ENCODE measurements at places on chromosomes 6 and 20.

DNA sequence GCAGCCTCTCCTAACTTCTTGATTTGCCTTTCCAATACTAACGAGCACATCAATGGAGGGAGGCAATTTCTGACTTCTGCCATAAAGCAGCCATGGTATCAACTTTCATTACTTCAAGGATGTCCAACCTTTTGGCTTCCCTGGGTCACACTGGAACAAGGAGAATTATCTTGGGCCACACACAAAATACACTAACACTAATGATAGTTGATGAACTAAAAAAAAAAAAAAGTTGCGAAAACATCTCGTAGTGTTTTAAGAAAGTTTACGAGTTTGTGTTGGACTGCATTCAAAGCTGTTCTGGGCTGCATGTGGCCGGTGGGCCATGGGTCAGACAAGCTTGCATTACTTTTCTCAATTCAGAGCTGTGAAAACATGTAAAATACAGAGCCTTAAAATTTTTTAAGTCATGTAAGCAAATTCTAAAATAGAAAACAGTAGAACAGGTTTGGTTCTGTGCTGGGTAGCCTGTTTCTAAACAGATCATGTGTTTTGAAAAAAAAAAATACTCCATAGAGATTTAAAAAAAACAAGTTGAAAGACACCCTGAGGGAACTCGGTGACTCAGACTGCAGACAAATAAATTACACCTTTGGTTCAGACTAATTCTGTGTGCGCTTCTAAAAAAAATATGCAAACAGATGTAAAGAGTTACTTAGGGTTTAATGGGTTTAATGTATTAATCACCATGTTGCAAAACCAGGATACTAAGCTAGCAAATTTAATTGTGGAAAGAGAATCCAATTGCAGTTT, 43.6 kb upstream of the SLC22A23 start:
- no peaks in the 10 kb centered on the region for H3K27me3 ChIP-seq
- no peaks in the 10 kb centered on the region for H3K4me1 ChIP-seq
- no peak overlapping the region for H3K4me3 ChIP-seq
- no peaks in the 10 kb centered on the region for H3K36me3 ChIP-seq
- no peak overlapping the region for H3K27ac ChIP-seq

- no peaks in the 10 kb centered on the region for H3K4me1 ChIP-seq
- H3K36me3 ChIP-seq = peaks cover 39% of the 10 kb centered on the region
- no peak for DNase-seq
- H3K4me3 ChIP-seq = no peak overlapping the region
- no peaks in the 10 kb centered on the region for H3K27me3 ChIP-seq
- H3K27ac ChIP-seq = no peak overlapping the region
These were observed 27.0 kb downstream of the EDEM2 start for GRCh38 chr20:35120012-35120701.

DNA sequence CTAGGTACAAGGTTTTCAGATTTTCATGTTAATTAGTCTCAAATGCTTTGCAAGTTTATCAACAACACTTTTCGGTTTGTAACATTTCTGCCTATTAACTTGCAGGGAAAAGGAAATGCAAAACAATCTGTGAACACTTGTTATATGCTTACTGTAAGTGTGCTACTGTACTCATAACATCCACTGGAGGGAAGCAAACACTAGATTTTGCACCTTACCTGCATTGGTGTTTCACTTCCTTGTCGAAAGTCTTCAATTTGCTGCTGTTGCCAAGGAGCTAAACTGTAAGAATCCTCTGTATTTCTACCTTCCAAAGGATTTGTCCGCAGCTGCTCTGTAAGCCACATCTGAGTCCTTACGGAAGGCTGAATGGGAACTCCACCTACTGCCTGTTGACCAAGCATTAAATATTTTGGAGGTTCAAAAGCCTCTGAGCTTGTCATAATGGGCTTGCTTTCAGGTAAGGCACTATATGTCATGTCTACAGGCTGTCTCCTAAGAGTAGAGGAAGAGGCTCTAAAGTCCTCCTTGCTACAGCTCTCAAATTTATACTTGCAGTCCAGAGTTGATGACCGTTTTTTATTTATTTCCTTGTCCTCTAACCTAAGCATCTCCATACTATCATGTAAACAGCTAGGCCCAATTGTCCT, 17.3 kb downstream of the PLN start:
- H3K27me3 ChIP-seq = peaks cover 1% of the 10 kb centered on the region
- peaks cover 6% of the 10 kb centered on the region for H3K4me1 ChIP-seq
- no peak overlapping the region for H3K4me3 ChIP-seq
- no peak overlapping the region for H3K27ac ChIP-seq

GRCh38 chr20:15986690-15987089, 586.6 kb downstream of the KIF16B start:
- 0 out of 2 replicates have a peak, but pooled peaks cover 2% of the 10 kb centered on the region for H3K4me1 ChIP-seq
- H3K27ac ChIP-seq = no peak overlapping the region
- no peaks in the 10 kb centered on the region for H3K36me3 ChIP-seq
- no peak overlapping the region for H3K4me3 ChIP-seq
- no peak for DNase-seq
- H3K27me3 ChIP-seq = no peaks in the 10 kb centered on the region

GRCh38 chr6:40762981-40763380, 175.8 kb upstream of the LRFN2 start:
- H3K27ac ChIP-seq = no peak overlapping the region
- no peaks in the 10 kb centered on the region for H3K4me1 ChIP-seq
- H3K27me3 ChIP-seq = no peaks in the 10 kb centered on the region
- no peak overlapping the region for H3K4me3 ChIP-seq
- H3K36me3 ChIP-seq = no peaks in the 10 kb centered on the region

- H3K27me3 ChIP-seq = no peaks in the 10 kb centered on the region
- no peak overlapping the region for H3K27ac ChIP-seq
- 0 out of 2 replicates have a peak, but pooled peaks cover 6% of the 10 kb centered on the region for H3K4me1 ChIP-seq
- H3K36me3 ChIP-seq = peaks cover 19% of the 10 kb centered on the region
These were observed 37.3 kb downstream of the TBPL1 start for GRCh38 chr6:133990321-133990720.

DNA sequence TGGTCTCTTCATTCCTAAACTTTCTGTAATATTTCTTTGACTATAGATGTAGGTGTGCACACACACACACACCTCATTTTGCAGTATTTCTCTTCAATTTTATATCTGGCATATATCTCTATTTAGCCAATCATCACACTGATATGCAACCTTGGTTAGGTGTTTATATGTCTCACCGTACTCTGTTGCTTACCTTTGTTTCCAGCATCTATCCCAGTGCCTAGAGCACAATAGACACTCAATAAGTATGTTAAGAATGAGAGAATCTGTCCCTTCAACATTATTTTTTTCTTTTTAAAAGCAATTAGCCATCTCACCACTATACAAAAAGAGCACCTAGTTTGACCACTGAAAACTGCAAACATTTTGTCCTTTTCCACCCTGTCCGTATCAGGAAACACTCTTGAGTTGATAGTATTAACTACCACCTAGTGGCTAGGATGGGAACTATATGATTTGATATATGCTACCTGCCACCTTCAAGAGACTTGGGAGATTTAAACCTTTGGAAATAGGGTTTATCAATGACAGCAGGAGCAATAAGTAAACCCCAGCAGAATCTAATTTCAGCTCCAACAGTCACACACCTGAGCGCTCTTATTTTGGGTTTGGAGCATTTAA, 48.7 kb upstream of the RSPO3 start:
- DNase-seq = no peak
- H3K4me1 ChIP-seq = no peaks in the 10 kb centered on the region
- H3K27ac ChIP-seq = no peak overlapping the region
- no peaks in the 10 kb centered on the region for H3K36me3 ChIP-seq
- no peak overlapping the region for H3K4me3 ChIP-seq

DNA sequence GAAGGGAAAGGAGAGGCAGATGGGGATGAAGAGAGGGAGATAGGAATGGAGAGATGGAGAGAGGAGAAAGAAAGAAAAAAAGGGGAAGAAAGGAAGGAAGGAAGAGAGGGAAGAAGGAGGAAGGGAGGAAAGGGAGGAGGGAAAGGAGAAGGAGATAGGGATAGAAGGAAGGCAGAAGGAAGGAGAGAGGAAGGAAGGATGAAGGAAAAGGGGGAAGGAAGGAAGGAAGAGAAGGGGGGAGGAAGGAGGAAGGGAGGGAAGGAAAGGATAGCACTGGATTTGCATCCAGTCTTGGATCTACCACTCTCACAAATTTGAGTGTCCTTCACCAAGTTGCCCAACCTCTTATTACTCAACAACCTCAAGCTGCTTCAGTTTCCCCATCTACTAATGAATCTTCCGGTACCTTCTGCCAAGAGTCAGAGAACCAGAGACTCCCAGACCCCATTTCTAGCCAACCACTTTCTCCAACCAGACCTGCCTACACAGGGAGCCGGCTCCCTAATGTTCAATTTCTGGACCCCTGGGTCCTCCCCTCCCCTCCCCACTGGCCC, 79.7 kb upstream of the FOXP4 start:
- H3K4me3 ChIP-seq = no peak overlapping the region
- peaks cover 54% of the 10 kb centered on the region for H3K27me3 ChIP-seq
- H3K27ac ChIP-seq = no peak overlapping the region

DNA sequence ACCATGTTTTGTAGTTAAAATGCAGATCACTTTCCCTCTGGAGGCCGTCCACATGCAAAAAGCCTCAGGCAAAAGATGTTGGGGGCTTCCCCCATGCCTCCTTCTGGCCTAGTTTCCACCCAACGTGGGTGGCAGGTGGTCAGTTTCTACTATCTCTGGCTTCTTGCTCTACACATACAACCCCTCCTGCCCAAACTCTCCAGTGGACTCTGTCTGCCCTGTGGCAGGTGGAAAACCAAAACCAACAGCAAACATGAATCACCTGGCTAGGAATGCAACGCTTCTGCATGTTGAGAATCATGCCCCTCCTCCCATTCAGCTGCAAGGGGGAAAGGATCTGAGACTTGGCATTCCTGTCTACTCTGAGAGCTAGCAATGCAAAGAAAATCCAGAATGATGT, 94.8 kb downstream of the MBOAT1 start:
- H3K36me3 ChIP-seq = no peaks in the 10 kb centered on the region
- H3K27me3 ChIP-seq = no peaks in the 10 kb centered on the region
- H3K4me1 ChIP-seq = no peaks in the 10 kb centered on the region
- no peak overlapping the region for H3K27ac ChIP-seq
- H3K4me3 ChIP-seq = no peak overlapping the region

DNA sequence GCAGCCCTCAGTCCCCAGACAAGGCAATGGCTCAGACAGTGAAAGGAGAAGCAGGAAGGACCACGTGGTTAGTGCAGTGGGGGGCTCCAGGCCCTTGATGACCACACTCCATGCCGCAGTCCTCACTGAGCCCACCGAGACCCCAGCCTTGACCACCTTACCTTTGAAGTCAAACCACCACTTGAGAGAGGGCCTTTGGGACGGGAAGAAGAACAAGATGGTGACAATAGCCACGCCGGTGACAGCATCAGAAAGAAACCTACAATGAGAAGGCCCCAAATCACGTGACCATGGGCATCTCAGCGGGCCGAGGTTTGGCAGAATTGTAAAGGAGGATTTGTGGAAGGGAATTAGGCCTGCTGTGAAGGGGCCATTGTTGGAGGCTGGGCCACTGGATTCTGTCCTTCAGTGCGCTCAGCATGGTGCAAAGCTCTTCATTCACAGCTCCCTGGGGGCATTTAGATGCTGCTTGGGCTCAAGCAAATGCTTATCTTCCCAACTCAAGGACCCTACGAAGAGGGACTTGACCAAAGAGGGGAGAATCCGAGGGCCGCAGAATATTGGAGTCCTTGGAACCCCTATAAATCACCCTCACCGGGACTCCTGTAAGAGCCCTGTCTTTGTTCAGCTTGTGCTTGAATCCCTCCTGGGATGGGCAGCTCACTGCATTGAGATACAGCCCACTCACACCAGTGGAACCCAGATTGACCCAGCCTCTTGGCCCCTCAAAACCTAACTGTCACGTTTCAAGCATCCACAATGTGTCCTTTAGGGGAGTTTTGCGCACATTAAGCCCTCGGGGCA, 33.2 kb upstream of the OCSTAMP start:
- peaks cover 5% of the 10 kb centered on the region for H3K4me1 ChIP-seq
- H3K4me3 ChIP-seq = no peak overlapping the region
- H3K36me3 ChIP-seq = no peaks in the 10 kb centered on the region
- peak; percentile 80 for DNase-seq
- H3K27me3 ChIP-seq = no peaks in the 10 kb centered on the region

- H3K27me3 ChIP-seq = no peaks in the 10 kb centered on the region
- no peak for DNase-seq
- H3K27ac ChIP-seq = no peak overlapping the region
These were observed 102.2 kb downstream of the PREX1 start for GRCh38 chr20:48725555-48725991.

DNA sequence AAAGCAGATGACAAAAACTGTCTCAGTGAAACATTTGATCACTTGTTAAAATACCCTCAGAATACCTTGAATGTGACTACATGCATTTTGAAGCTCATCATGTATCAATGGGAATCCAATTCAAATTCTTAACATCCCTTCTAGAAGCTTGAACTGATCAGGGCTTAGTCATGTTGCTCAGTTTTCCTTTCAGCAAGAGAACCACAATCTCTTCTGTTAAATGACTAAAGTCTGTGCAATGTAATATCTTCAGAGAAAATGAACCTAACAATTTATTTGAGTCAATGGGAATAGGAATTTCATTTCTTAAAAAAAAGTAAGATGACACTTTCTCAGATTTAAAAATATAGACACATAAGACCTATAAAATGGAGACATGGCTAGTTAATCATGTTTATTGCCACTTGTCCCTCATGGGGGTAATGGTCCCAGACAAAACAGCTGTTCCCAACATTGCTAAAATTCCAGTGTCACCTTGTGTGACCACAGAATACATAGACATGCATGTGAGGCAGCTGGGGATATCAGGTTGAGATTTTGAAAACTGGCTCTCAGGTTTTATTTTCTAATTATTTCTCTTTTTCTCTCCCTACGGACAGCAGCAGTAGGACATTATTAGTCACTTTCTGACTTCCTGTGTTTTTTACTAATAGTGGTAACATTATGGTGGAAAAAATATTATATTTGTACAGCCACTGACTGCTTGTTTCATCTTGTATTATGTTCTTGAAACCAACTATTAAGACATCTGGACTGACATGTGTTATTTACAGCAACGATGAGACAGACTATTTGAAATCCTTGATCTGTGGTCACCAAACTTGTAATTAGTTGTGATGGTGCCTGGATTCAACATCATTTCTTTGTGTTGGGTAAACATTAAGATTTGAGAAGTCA, 192.5 kb downstream of the COL9A1 start:
- no peak overlapping the region for H3K27ac ChIP-seq
- no peaks in the 10 kb centered on the region for H3K4me1 ChIP-seq
- no peak for DNase-seq
- H3K27me3 ChIP-seq = no peaks in the 10 kb centered on the region
- no peak overlapping the region for H3K4me3 ChIP-seq

GRCh38 chr20:17783671-17784070, 83.9 kb downstream of the BANF2 start:
- no peak overlapping the region for H3K27ac ChIP-seq
- no peak overlapping the region for H3K4me3 ChIP-seq
- no peaks in the 10 kb centered on the region for H3K36me3 ChIP-seq
- DNase-seq = no peak
- H3K27me3 ChIP-seq = no peaks in the 10 kb centered on the region
- peaks cover 4% of the 10 kb centered on the region for H3K4me1 ChIP-seq

GRCh38 chr20:60802676-60803075, 449.4 kb upstream of the CDH4 start:
- H3K27me3 ChIP-seq = no peaks in the 10 kb centered on the region
- no peak for DNase-seq
- no peaks in the 10 kb centered on the region for H3K36me3 ChIP-seq
- H3K27ac ChIP-seq = no peak overlapping the region
- peaks cover 6% of the 10 kb centered on the region for H3K4me1 ChIP-seq
